ENCODE measurements at places on chromosomes 1 and 21.

GRCh38 chr1:31822766-31823165 is 6.9 kb upstream of the SPOCD1 start:
- no peak for DNase-seq

- no peak for DNase-seq
These were observed 63.9 kb downstream of the CSMD2 start for GRCh38 chr1:34101151-34101550.

GRCh38 chr1:66478116-66478515 is 55.8 kb upstream of the SGIP1 start:
- DNase-seq: no peak

DNA sequence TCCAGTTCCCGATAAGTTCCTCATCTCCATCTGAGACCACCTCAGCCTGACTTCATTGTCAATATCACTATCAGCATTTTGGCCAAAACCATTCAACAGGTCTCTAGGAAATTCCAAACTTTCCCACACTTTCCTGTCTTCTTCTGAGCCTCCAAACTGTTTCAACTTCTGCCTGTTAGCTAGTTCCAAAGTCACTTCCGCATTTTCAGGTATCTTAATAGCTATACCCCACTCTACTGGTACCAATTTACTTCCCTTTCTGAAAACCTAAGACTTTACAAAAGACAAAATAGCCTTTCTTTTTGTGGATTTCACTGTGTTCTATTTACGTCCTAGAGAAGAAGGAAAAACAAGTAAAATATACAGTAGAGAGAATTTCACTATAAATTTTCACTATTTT is 147.0 kb upstream of the FMN2 start:
- no peak for DNase-seq

DNA sequence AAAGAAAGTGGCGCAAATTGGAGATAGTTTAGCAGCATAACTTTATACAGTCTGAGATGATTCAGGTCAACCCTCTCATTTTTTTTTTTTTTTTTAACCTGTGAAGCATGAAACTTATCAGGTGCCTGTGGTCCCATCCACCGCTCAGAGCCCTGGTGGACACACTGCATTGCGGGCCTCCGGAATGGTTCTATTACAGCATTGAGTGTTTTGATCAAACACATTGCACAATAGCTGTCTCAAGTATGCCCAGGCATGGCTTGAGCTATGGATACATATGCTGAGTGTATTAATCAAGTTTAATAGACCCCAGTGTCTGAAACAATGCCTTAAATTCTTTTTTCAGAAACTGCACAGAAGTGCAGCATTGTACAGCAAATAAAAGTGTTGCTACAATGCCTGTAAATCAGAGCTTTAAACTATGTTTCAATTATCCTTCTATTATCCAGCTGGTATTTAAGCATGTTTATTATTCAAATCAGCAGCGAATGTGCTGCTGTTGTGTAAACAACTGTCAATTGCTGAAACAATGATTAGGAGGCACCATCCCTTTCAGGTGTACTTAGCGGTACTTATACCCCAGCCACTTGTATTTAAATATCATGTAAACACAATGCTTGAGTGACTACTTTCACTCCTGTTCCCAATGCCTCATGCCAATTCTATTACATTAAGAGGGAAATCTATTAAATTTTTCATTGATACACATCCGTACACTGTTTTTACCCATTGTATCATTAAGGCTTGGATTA is 456.6 kb downstream of the RPS6KC1 start:
- no peak for DNase-seq

DNA sequence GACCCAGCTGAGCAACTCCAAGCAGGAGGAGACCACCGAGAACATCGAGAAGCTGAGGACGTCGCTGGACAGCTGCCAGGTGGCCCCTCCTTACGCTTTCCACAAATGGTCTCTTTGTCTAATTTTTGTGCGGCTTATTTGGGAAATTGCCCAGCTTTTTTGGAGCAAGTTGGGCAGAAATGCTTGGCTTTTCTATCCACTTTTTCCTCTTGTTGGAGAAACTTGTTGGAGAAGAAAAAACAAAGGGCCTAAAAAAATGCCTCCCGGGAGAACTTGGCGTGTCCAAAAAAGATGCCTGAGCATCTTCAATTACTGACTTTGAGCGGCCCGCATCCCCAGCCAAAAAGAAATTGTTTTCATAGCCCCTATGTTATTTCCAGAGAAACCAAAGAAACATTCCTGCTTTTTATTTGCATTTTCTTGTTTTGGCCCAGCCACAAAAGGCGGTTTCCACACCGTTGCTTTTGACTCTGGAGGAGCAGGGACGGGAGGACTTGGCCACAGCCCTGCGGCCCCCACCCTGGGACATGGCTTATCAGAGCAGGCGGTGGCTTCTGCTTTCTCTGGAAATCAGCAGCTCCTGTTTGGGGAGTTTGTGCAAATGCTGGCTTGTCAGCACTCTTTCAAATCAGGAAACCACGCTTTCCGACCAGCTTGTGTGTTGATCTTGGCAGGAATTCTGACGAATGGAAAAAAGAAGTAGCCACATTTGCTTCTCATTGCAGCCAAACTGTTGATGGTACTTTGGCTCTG is 81.2 kb upstream of the EFHD2 start:
- no peak for DNase-seq

GRCh38 chr21:41510500-41510899 is 2.5 kb upstream of the TMPRSS2 start:
- no peak for DNase-seq

DNA sequence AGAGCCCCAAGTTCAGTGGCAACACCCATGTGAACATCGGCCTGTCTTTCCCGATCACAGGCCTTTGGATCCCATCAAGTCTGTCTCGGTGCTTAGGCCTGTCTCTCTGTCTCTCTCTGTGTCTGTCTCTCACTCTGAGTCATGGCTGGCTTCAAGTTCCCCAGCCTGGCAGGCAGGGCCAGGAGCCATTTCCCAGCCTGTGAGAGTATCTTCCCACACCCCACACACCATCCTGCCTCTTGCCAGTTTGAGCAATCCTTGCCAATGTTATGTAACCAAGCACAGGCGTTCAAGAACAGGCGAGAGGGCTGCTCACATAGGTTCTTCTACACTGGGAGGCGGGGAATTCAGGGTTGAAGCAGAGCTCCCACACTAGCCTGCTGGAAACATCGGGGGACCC is 70.0 kb upstream of the TMEM51 start:
- DNase-seq: no peak

GRCh38 chr1:115293899-115294298 is 44.1 kb downstream of the NGF start:
- no peak for DNase-seq

- no peak for DNase-seq
These were observed 43.9 kb downstream of the DUSP10 start for GRCh38 chr1:221697923-221698425.

- DNase-seq: no peak
These were observed 110.8 kb upstream of the KAZN start for GRCh38 chr1:14487671-14488070.

DNA sequence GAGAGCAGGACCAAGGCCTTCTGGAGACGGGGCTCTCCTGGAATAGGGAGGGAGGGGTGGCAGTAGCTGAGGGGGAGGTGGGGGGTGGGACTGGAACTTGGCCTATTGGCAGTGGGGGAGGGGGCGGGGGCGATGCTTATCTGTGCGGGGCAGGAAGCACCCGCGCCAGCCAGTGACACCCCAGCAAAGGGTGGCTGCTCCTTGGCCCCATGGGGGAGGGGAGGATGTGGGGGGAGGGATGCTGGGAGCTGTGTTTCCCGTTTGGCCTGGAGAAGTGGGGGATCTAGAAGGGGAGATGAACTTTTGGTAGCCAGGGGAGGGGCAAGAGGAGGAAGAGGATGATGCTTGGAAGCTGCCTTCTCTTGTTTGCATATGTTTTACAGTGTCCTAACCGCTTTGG is 11.0 kb downstream of the ZBTB7B start:
- DNase-seq: no peak
